ENCODE measurements at places on chromosomes 1 and 21.
A peak's percentile ranks its signal among the peaks of the same experiment; 100 is the strongest.

- DNase-seq, result no peak
Observed at GRCh38 chr1:27807385-27807784, 23.2 kb upstream of the PPP1R8 start.

GRCh38 chr1:243849421-243850201, 432 bp downstream of the AKT3 start:
- no peak for DNase-seq

- DNase-seq, result no peak
Observed at GRCh38 chr1:207268337-207268736, 53.1 kb upstream of the CD55 start.

DNA sequence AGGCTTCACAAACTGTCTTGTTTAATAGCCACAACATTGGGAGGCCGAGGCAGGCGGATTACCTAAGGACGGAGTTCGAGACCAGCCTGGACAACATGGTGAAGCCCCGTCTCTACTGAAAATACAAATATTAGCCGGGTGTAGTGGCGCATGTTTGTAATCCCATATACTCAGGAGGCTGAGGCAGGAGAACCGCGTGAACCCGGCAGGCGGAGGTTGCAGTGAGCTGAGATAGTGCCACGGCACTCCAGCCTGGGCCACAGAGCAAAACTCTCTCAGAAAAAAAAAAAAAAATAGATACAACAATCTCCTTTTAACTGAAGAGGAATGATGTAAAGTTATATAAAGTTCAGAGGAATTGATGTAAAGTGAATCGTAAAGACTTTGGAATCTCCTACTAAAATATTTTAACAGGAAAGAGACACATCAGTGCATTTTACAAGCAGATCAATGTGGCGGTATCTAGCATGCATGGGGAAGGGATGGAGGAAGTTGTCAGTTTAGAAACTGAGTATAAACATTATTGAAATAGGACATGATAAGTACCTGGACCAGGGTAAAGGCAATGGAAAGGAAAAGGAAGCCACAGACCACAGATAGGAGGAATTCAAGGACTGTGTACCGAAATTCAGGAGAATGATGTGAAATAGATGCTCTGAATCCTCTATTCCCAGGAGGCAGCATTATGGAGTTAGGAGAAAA, 41.5 kb downstream of the PTPRC start:
- no peak for DNase-seq

DNA sequence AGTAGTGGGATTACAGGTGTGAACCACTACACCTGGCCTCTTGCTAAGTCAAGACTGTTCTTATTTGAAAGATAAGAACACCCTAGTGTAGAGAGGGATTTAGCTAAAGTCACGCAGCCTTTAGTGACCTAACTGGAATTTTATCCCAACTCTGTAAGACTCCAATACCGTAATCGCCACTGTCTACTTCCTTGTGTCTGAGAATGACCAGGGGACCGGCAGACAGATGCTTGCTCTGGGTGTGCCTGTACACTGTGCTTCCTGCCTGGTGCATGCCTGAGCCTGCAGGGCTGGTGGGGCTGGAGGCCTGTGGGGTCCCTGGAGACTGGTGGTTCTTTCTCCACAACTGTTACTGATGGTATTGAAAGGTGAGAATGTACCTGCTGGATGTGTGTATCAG, 15.3 kb downstream of the MFSD2A start:
- no peak for DNase-seq

DNA sequence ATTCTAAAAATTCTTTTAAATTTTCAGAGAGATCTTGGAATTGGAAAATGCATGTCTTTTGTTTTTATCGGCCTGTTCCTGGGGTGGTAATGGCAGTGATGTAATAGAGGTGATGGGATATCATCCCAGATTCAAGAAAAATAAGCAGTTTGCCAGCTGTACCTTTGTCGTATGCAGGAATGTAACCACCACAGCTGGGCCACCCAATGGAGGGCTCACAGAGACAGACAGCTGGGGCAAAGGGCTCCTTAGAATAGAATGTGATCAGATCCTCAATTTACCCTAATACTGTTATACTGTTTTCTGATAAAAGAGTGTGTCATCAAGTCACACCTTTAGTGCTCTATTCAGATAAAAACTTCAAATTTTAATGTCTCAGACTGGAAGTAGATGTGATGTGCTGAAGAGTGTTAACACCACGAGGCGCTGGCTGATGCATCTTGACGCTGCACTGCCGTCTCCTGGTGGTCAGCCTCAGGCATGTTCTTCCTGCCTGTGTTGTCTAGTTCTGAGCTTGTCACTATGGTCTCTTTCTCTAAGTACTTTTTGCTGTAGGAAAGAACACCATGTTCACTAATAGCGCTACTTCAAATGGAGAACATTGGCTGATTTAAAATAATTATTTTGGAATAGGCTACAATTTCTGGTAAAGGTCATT, 78.8 kb downstream of the C1orf21 start:
- no peak for DNase-seq

DNA sequence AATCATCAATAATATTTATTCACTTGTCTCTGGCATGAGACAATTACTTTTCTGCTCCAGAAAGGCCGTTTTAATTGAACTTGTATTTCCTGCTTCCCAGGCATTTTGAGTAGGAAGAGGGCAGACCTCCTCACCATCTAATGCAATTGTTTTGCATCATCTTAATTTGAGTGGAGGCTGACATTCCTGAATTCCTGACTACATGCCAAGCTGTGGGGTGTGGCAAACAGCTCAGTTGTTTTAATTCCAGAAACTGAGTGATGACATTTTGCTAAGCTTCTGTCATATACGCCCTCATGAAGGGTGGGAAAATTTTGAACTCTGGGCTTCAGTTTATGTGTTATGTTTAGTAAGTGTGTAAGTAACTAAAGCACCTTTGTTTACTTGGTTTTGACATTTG, 125.4 kb upstream of the USP25 start:
- no peak for DNase-seq

DNA sequence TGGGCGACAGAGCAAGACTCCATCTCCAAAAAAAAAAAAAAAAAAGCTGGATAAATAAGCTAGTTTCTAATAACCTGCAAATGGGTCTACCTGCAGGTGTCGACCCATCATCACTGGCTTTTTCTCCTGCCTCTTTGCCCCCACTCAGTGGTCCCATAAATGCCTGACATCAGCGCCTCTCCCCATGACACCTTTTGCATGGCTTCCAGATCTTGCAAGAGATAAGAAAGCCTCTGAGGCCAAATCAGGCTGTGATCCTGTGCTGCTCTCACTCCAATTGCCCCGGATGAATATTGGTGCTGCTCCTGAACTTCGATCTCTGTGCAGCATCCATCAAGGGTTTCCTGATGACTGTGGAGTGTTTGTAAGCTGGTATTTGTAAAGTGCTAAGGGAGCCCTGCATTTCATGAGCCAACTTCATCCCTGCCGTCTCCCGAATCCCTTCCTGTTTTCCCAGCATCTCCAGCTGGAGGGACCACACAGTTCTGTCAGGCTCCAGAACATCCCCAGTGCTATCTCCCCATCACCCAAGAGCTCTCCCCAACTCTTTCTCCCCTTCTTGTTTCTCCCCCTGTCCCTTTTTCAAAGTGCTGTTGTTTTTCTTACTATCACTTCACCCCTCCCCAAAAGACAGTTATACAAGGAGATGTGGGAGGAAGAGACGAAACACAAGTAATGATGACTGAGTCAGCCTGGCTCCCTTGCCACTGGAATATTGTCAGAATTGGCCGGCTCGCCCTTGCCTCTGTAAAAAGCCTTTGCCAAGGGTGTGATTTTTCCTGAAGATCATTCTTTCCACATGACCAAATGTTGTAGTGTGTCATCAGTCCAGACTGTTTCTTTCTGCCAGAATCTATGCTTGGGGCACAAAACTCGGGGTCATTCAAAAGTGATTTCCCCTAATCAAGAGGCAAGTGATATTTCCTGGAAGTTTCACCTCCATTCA, 2.8 kb upstream of the EFHD2 start:
- peak; percentile 86 for DNase-seq

GRCh38 chr1:100009458-100009857, 39.7 kb downstream of the SLC35A3 start:
- no peak for DNase-seq

DNA sequence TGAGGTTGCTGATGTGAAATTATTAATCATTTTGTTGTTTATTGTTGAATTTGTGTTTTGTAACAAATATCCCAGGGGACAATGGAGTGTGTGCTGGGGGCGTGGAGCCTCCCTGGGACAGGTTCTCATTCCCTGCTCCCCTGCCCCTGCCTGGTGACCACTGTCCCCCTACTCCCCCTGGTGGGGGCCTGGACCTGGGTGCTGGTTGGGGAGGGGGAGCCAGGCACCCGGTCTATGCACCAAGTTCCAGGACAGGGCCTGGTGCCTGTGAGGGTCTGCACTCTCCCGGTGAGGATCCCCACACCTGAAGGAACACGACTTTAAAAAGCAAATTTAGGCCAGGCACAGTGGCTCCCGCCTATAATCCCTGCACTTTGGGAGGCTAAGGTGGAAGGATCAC, 42.4 kb downstream of the CHD5 start:
- DNase-seq, result no peak

DNA sequence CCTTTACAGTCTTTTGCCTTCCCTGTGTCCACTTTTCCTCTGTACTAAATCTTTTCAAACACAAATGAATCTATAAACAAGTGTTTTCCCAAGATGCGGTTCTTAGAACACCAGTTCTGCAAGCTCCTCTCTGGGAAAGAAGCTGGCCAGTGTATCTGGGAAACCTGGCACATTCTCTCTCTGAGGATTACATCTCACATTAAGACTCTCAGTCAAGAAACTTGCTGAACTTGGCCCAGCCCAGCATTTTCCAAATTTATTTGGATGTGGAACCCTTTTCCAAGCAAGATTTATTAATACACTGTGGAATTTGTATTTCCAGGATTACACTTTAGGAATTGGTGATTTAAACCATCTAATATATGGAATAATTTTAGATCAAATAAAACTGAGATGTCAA, 105.7 kb downstream of the ZNF281 start:
- no peak for DNase-seq

- no peak for DNase-seq
Observed at GRCh38 chr21:32298148-32298559, 501 bp upstream of the MRAP start.

GRCh38 chr1:44422161-44422560, 17.1 kb downstream of the RNF220 start:
- no peak for DNase-seq

- DNase-seq, result no peak
Observed at GRCh38 chr1:201153474-201154388, 543 bp downstream of the TMEM9 start.

Measured in ascending aorta (tissue), 2 donors.